ENCODE measurements at places on chromosomes 6 and 20.
A peak's percentile ranks its signal among the peaks of the same experiment; 100 is the strongest.

DNA sequence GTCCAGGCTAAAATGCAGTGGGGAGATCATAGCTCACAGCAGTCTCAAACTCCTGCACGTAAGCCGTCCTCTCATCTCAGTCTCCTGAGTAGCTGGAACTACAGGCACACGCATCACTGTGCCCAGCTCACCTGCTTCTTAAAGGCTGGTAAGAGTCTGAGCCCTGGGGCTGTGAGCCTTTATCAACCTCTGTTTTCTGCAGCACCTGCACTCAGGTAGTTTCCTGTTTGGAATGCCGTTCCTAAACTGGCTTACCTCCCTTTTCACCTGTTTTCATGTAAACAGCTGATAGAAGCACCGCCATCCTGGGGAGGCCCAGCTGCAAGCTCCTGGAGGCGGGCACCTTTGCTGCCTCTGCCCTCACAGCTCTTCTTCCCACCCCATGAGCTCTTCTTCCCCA, 45.4 kb downstream of the SLC24A3 start:
- no peak for DNase-seq

DNA sequence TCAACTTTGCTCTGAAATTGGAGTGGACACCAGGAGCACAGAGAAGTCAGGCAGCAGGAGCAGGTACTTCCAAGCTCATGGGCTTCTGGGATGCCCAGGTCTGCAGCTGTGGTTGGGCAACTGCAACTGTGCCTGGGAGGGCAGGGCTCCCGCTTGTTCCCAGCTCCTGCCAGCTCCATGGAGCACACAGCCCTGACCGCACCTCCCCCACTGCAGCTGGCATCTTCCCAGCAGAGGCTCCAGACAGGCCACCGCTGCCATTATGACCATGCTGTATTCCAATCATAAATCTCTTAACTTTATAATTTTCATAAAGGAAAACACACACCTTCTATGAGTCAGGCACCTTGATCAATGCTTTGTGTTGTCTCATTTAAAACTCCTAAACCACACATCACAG, 36.9 kb downstream of the STK38 start:
- DNase-seq, result no peak

- DNase-seq, result no peak
Observed at GRCh38 chr6:115712291-115712961, 348.3 kb downstream of the FRK start.

DNA sequence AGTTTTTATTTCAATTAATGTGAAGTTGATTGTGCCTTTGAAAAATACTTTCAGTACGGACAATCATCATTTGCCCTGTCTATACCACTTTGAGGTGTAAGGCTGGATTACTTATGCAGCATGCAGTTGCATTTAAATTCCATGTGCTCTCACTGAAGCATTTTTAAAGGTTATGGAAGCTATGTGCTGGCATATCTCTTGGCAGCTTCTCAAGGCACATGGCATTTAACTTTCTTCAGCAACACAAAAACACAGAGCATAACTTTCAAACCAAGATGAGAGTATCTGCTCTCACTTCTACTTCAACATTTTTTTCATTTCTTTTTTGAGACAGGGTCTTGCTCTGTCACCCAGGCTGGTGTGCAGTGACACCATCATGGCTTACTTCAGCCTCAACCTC, 360.6 kb upstream of the RUNX2 start:
- peak; percentile 7 for DNase-seq

- no peak for DNase-seq
Observed at GRCh38 chr6:104613416-104614001, 246.2 kb downstream of the HACE1 start.

DNA sequence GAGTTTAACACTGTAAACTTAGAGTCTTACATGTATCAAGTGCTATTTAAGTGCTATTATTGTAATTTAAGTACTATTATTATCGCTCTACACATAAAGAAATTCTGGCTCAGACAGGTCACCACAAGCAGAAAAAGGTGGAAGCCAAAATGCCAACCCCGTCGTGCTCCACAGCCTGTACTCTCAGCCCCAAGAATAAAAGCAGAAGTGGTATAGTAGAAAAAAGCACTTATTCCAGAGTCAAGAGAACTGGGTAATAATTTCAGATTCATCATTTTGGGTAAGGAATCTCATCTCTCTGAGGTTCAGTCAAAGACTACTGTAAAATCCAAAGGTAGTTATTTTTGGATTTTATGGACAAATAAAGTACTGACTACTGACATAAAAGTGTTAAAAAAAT, 943 bp downstream of the ZUP1 start:
- no peak for DNase-seq

- no peak for DNase-seq
Observed at GRCh38 chr20:62198496-62198895, 15.7 kb downstream of the MTG2 start.

- DNase-seq, result no peak
Observed at GRCh38 chr6:44480097-44480541, 92.6 kb downstream of the CDC5L start.

DNA sequence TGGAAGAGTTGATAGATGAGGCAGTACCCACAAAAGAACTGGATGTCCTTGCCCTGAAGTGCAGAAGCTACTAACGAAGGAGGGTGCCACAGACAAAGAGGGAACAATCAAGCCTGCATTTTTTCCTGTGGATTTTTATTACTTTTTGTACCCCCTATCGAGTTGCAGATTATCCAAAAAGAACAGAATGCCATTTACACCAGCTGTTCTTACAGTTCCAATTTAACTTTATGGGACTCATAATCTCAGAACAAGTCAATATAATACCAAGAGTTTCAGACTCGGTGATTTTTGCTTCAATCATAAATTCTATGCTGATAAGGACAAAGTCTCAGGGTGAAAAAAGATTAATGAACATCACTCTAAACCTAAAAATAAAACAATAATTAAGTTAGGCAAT, 4.0 kb upstream of the CNKSR3 start:
- DNase-seq, result no peak

- DNase-seq, result no peak
Observed at GRCh38 chr6:129638686-129639085, 71.3 kb downstream of the ARHGAP18 start.

DNA sequence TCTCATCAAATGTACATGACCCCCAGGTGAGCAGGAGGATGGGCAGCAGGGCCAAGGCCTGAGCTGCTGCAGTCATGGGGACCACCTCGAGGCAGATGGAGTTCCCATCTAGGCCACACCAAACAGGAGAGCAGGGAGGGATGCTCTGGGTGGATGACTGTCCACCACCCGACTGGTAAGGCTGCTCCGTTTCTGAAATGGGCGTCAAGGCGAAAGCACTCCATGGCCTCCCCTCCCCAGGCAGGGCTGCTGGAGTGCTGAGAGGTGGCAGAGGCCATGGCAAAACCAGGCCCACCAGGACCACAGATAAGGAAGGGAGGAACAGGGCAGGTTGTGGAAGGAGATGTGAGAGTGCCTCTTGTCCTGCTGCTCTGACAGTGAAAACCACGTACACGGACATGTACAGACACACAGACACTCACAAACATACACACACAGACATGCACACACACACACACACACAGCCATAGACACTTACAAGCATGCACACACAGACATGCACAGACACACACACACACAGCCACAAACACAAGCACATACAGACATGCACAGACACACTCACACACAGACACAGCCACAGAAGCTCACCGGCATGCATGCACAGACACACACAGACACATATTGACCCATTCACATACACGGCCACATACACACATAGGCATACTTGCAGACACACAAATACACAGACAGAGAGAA, 93.2 kb downstream of the PSMG4 start:
- DNase-seq, result no peak

- DNase-seq, result no peak
Observed at GRCh38 chr6:66103354-66103753, 396.3 kb upstream of the EYS start.

DNA sequence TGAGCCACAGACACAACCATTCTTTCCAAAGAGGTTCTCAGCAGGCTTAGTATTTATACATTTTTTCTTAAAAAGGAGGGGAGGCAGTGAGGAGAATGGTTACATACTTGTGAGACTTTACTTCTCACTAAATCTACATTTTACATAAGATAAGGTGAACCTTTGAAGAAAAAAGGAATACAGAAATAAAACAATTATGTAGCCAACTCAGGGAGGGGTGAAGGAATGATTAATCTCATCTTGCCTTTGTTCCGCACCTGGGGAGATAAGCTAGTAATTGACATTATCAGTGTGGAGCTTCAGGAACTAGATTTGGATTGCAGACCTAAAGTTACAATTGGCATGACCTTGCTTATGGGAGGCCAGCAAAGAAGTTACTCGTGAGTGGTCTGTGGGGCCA, 221.8 kb upstream of the GGTLC1 start:
- no peak for DNase-seq

DNA sequence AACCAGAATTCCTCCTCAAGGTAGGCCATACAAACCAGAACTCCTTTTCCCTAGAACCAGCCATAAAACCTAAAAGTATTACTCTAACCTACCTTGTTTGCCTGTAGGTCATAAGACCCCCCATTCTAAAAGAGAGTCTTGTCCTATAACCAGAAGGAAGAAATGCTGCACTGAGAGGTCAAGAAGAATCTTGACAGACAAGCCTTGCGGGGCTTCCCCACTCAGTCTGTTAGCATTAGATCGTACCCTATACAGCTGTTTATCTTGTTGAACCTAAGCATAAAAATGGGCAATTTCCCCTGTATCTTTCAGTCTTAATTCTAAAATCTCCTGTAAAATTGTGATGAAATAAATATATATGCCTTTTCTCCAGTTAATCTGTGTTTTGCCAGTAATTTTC, 52.3 kb upstream of the HFE start:
- DNase-seq, result no peak

DNA sequence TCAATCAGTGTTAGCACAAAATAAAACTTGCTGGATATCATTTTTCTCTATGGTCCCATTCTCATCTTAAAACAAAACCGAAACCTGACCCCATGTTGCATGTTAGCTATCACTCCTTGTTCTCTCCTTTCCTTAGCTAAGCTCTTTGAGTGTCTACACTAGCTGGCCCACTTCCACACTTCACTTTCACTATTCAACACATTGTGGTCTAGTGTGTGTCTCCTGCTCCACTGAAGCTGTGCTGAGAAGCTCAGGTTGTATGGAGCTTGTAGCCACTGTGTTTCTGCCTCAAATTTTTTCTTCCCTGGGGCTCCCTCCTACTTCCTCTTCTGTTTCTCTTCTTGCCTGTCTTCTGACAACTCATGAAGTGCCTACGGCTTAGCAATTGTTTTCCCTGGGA, 223.0 kb downstream of the NKAIN2 start:
- DNase-seq, result no peak

DNA sequence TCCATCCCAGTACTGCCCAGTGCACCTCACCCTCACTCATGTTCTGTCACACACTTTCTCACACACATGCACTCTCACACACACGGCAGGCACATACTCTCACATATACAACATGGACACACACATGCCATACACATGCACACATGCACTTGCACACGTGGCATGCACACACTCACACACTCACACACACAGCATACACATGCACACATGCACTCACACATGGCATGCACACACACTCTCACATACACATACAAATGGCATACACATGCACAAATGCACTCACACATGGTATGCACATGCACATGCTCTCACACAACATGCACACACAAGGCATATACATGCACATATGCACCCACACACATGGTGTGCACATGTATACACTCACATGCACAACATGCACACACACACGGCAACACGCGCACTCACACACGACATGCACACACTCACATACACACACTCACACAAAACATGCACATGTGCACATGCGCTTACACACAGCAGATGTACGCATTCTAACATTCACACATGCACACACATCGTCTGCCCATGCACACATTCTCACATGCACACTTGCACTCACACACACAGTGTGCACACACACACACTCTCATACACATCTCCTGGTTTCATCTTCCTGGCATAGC, 131.7 kb upstream of the THBS2 start:
- DNase-seq, result no peak

GRCh38 chr20:17726902-17727301, 27.1 kb downstream of the BANF2 start:
- no peak for DNase-seq

GRCh38 chr20:42875581-42875980, 314.1 kb downstream of the PTPRT start:
- no peak for DNase-seq

DNA sequence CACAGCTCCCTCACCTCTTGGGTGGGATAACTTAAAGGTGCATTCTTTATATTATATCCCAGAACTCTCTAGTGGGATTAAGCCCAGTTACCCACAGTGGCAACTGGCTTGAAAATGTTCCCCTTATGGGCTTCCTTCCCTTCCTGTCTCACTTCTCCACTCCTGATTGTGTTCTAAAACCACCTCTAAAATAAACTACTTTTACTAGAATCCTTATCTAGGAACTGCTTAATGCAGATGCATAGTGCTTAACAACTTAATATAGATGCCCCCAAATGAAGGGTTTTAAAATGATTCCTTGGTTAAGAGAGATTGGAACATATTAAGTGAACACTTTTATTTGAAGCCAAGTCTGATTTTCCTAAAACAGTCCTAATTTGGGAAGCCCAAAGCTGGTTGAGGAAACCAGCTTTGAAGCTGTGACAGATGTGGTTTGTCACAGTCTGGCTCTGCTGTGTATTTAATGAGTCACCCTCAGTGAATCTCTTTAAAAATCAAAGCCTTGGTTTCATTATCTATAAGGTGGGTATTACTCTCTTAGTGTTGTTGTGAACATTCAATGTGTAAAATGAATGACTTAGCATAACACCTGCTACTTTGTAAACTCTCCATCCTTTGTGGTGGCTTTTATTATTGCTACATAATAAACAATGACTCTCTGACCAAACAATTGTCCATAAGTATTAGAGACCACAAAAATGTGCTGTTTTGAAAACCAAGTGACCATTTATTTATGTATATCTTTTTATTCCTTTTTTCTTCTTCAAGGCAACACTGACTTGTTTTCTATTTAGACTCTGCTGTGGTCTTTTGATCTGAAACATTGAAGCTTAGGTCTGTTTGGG, 24.4 kb downstream of the PLCB1 start:
- peak; percentile 64 for DNase-seq

DNA sequence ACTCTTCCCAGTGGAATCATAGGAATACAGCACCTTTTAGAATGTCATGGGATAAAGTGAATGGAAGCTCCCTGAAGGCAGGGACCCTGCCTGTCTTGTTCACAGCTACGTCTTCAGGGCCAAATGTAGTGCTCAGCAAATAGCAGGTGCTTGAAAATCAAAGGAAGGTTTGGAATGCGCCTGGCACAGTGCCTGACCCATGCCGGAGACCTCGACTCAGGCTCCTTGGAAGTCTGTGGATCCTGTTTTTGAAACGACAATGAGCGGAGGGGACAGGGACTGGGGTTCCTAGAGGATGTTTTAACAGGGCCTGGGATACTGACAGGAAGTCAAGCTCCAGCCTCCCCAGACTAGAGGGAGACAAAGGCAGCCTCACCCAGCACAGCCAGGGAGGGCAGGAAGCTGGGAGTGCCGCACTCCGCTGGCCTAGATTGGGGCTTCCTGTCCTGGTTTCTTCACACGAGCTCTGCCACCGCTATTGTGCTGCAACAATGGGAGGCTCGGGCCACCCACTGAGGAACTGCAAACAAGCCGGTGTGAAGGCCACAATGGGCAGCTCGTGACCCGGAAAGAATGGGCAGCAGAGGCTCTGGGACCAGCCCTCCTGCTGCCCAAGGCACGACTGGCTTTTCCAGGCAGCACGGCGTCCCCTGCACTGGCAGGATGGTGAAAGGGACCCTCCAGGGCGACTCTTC, 76.7 kb downstream of the PREX1 start:
- peak; percentile 84 for DNase-seq

- peak; percentile 12 for DNase-seq
Observed at GRCh38 chr6:100078509-100078908, 84.5 kb upstream of the MCHR2 start.
